ENCODE measurements at places on chromosomes 4 and X.

- DNase-seq = no peak
Measured at GRCh38 chr4:103097112-103097511, 2.5 kb downstream of the BDH2 start.

DNA sequence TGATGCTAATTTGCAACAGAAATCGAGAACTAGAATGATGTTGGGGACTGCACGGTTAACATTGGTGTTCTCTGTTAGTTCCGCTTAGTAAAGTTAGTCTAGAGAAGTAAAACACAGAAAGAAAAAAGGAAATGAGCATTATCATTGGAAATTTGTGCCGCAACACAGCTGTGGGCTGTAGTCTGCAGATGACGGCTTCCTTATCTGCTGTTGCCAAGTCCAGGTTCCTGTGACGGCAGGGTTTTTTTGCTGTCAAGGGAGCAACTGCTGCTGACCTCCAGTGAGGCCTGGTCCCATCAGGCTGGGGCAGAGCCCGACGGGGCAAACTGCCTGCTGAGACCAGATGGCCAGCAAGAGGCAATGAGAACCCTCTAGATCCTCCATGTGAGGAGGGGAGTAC is 38.9 kb upstream of the PHEX start:
- DNase-seq = no peak

- no peak for DNase-seq
Measured at GRCh38 chrX:107565931-107566603, 62.2 kb upstream of the PRPS1 start.

DNA sequence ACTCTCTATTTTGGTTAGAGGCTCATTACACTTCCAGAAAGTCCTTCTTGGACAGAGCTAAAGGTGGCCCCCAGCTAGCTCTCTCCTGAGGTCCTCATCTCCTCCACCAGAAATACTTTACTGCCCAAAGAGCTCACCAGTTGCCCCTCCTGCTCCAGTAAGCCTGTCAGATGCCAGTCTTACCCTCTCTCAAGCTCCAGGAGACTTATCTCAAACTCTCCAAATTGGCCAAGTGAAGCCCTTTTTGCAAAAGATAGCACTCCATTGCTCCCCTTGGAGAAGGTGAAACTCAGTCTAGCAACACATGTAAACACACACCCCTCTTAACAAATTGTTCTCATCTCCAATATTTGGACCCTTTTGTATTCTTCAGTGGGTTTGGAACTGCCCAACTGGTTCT is 128.5 kb downstream of the ZNF330 start:
- DNase-seq = no peak

Data from stimulated activated CD4-positive, alpha-beta T cell treated with anti-CD3 and anti-CD28 coated beads, Interleukin-2, amount 100 ng/mL, for 4 hours (primary cell).